ENCODE measurements at places on chromosomes 2 and 18. TPM values are rescaled to one million over a fixed set of nuclear protein-coding genes. Genes with fewer than 3 reads are reported as not detected.

OTOS gene
- total RNA-seq: not detected

KATNAL2 gene
- 3.0 TPM for total RNA-seq

CTNNA2 gene
- total RNA-seq: not detected

RALBP1 gene
- total RNA-seq: 49.5 TPM

- peaks cover 2% of the 10 kb centered on the region for H3K27me3 ChIP-seq
- no peak for DNase-seq
- peaks cover 2% of the 10 kb centered on the region for H3K4me1 ChIP-seq
- H3K36me3 ChIP-seq: no peaks in the 10 kb centered on the region
- no peak overlapping the region for H3K27ac ChIP-seq
- H3K4me3 ChIP-seq: no peak overlapping the region
Measured at GRCh38 chr2:25165992-25166875, 2.1 kb downstream of the POMC start.

- no peak overlapping the region for H3K4me3 ChIP-seq
- H3K4me1 ChIP-seq: no peaks in the 10 kb centered on the region
- H3K36me3 ChIP-seq: no peaks in the 10 kb centered on the region
- H3K27ac ChIP-seq: no peak overlapping the region
- DNase-seq: no peak
- no peaks in the 10 kb centered on the region for H3K27me3 ChIP-seq
Measured at GRCh38 chr18:34003687-34004086, 221.0 kb downstream of the NOL4 start.

GRCh38 chr18:26181343-26181826, 44.9 kb upstream of the TAF4B start:
- DNase-seq: no peak
- no peak overlapping the region for H3K4me3 ChIP-seq
- no peaks in the 10 kb centered on the region for H3K4me1 ChIP-seq
- H3K36me3 ChIP-seq: no peaks in the 10 kb centered on the region
- no peak overlapping the region for H3K27ac ChIP-seq

VWC2L gene
- not detected for total RNA-seq

HOXD11 gene
- not detected for total RNA-seq

CNDP2 gene
- 78.7 TPM for total RNA-seq

CPO gene
- total RNA-seq: not detected

GRCh38 chr2:58862244-58862643, 621.1 kb upstream of the FANCL start:
- H3K4me3 ChIP-seq: no peak overlapping the region
- no peak for DNase-seq

ABCG5 gene
- total RNA-seq: not detected

DNAJC10 gene
- 31.7 TPM for total RNA-seq

FECH gene
- total RNA-seq: 20.3 TPM

Data from ovary (tissue), 10 donors.